ENCODE measurements at places on chromosomes 12 and 14. TPM values are rescaled to one million over a fixed set of nuclear protein-coding genes. Genes with fewer than 3 reads are reported as not detected.

- peaks cover 7% of the 10 kb centered on the region for H3K27me3 ChIP-seq
- peak within 1 kb of the TSS; percentile 87 for H3K27ac ChIP-seq
- peaks cover 38% of the 10 kb centered on the region for H3K36me3 ChIP-seq
- peak; percentile 73 for DNase-seq
- H3K4me3 ChIP-seq: peak within 1 kb of the TSS; percentile 91
These were observed at the start of gene SOCS2 for GRCh38 chr12:93571925-93572711. Gene SOCS2 (plus strand): TSS chr12:93572675. CDS start chr12:93572898, 223 bp downstream.

DNA sequence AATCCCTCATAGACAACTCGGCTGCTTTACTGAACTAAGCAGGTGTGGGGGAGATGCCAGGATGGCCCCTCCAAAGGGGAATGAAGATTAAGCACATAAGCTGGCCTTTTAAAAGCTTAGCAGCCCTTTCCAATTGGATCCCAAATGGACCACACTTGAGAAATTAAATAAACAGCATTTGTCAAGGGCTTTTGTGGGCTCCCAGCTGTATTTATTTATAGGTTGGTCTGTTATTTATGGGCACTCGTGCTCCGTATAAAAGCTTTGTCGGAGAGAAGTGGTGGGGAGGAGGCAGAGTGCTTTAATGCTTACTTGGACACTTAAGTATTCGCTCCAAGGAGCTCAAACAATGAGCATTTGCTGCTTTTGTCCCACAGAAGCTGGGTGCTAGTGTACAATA lies 580.2 kb downstream of the MED13L start:
- DNase-seq: no peak
- no peak overlapping the region for H3K27ac ChIP-seq
- H3K36me3 ChIP-seq: no peaks in the 10 kb centered on the region
- no peak overlapping the region for H3K4me3 ChIP-seq

LHX5 gene
- not detected for total RNA-seq

DNA sequence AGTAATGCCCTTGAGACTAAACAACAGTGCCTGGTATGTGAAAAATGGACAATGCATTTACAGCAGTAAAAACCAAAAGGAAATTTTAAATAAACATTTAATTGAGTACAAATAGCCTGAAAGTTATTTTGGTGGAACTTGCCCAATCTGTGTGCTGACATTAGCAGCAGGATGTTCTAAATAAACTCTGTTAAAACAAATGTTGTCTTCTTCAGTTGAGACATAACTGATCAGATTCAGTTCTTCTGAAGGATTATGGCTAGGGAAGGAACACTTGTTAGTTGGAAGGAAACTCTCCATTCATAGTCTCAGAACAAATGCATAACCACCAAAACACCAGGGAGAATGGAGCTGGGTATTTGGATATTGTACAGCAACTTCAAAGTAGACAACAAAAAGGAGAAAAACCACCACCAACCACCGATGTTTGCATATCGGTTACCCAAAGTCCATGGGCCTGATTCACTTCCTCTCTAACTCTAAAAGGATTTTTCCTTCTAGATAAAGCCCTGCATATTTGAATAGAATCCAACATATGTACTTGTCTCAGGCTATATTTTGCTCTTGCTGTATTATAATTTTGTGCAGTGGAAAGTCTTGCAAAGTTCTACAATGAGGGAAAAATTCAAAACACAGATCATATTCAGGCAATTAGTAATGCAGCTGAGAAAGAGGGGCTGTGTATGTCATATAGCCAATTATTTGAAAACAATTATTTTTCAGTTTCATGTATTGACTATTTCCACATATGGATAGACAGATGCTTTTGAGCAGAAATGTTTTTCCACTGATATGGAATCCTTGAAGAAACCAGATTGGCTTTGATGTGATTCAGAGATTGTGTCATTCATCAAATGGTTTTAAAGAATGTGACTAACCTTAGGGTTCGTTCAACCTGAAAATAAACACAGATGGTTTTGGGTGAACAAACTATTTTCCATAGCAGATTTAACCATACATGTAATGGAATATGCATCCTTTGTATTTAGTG lies 152.2 kb upstream of the BMP4 start:
- DNase-seq: no peak
- no peaks in the 10 kb centered on the region for H3K4me1 ChIP-seq

- no peak for DNase-seq
- no peaks in the 10 kb centered on the region for H3K36me3 ChIP-seq
- no peak overlapping the region for H3K27ac ChIP-seq
- no peaks in the 10 kb centered on the region for H3K4me1 ChIP-seq
- no peak overlapping the region for H3K4me3 ChIP-seq
These were observed 168.1 kb upstream of the PRICKLE1 start for GRCh38 chr12:42757624-42758119.

DNA sequence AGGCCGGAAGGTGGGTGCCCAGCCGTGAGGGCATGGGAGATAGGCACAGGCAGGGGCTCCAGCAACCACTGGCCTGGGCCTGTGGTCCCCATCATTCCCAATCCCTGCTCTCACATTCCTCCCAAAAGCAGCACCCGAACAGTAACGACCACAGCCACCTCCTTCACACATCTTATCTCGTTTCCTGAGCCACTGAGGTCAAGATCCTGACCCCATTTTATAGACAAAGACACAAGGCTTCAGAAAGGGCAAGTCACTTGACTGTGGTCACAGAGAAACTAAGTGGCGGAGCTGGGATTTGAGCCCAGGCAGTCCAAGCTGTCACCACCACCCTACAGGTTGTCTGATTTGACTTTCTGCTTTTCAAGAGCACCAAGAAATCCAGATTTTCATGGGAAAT lies 38.9 kb downstream of the DTX1 start:
- H3K4me3 ChIP-seq: no peak overlapping the region
- no peak overlapping the region for H3K27ac ChIP-seq
- H3K36me3 ChIP-seq: no peaks in the 10 kb centered on the region
- H3K27me3 ChIP-seq: peaks cover 4% of the 10 kb centered on the region

NEUROD4 gene
- not detected for total RNA-seq

- H3K27ac ChIP-seq: no peak overlapping the region
- DNase-seq: no peak
These were observed 27.6 kb downstream of the EML1 start for GRCh38 chr14:99820702-99821331.

GRCh38 chr14:33839193-33840076 lies 111.4 kb downstream of the EGLN3 start:
- H3K27ac ChIP-seq: no peak overlapping the region
- peaks cover 4% of the 10 kb centered on the region for H3K27me3 ChIP-seq
- no peak overlapping the region for H3K4me3 ChIP-seq
- DNase-seq: peak; percentile 49
- H3K36me3 ChIP-seq: no peaks in the 10 kb centered on the region

DNA sequence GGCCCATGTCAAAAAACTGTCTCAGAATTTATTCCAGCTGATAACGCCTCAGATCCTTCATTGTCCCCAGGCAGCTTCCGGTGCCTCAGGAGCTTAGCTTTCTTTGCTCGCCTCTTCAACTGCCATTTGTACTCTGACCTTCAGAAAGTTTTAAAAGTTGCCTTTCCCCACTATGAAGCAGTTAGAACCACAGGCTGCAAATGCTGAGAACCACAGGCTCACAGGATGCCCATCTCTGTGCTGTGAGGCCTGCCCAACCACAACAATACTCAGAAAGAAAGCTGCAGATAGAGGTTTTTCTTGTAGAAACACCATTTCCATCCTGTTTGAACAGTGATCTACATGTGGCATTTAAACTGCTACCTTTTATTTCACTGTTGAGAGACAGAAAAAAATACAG lies 131.1 kb downstream of the PRKCH start:
- DNase-seq: peak; percentile 59
- H3K4me1 ChIP-seq: peaks cover 92% of the 10 kb centered on the region
- H3K36me3 ChIP-seq: peaks cover 76% of the 10 kb centered on the region
- H3K27ac ChIP-seq: peak overlapping the region; percentile 92
- H3K4me3 ChIP-seq: peak overlapping the region; percentile 79

DNA sequence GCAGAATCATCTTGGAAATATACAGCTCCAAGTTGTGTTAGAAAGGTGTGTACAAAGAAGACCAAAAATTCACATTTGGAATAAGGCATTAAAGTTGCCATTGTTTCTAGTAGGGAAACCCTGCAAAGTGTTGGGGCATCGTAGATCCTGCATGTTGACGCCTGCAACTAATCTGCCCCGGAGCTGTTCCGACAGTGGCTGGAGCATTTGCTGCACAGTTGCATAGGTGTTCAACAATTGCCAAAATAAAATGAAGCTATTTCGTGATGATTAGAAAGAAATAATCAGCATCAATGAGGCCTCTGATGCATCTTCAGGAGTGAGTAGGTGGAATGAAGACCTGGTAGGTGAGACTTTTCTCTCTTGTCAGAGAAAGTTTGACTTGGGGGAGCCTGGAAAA lies 47.3 kb downstream of the DAD1 start:
- peaks cover 91% of the 10 kb centered on the region for H3K36me3 ChIP-seq
- DNase-seq: no peak
- H3K27me3 ChIP-seq: no peaks in the 10 kb centered on the region
- peak overlapping the region; percentile 99 for H3K27ac ChIP-seq
- peaks cover 88% of the 10 kb centered on the region for H3K4me1 ChIP-seq
- peak overlapping the region; percentile 86 for H3K4me3 ChIP-seq

SLC10A1 gene
- total RNA-seq: not detected

SYT1 gene
- total RNA-seq: not detected

NFATC4 gene
- total RNA-seq: not detected

GRCh38 chr12:131229426-131230339 lies 276.0 kb downstream of the ADGRD1 start:
- peak overlapping the region; percentile 57 for H3K4me3 ChIP-seq
- peaks cover 11% of the 10 kb centered on the region for H3K4me1 ChIP-seq
- H3K27me3 ChIP-seq: peaks cover 12% of the 10 kb centered on the region
- no peak overlapping the region for H3K27ac ChIP-seq
- DNase-seq: no peak

SLC17A8 gene
- not detected for total RNA-seq

CRADD gene
- total RNA-seq: 11.5 TPM

TEX22 gene
- total RNA-seq: 6.9 TPM

GRCh38 chr12:105431537-105432100 lies 101.1 kb downstream of the C12orf75 start:
- H3K4me1 ChIP-seq: no peaks in the 10 kb centered on the region
- H3K36me3 ChIP-seq: no peaks in the 10 kb centered on the region
- H3K27me3 ChIP-seq: peaks cover 14% of the 10 kb centered on the region
- no peak overlapping the region for H3K27ac ChIP-seq

- H3K27ac ChIP-seq: no peak overlapping the region
- H3K4me3 ChIP-seq: no peak overlapping the region
- H3K36me3 ChIP-seq: no peaks in the 10 kb centered on the region
These were observed 89.0 kb downstream of the PTPRR start for GRCh38 chr12:70831543-70831942.

LTB4R2 gene
- 19.4 TPM for total RNA-seq

GRCh38 chr12:3888659-3889058 lies 15.5 kb upstream of the PARP11 start:
- peaks cover 3% of the 10 kb centered on the region for H3K27me3 ChIP-seq
- no peak for DNase-seq

GRCh38 chr12:80655751-80656150 lies 51.7 kb upstream of the MYF6 start:
- no peak for DNase-seq
- H3K36me3 ChIP-seq: no peaks in the 10 kb centered on the region
- no peaks in the 10 kb centered on the region for H3K4me1 ChIP-seq
- H3K27ac ChIP-seq: no peak overlapping the region
- H3K4me3 ChIP-seq: no peak overlapping the region
- no peaks in the 10 kb centered on the region for H3K27me3 ChIP-seq

DNA sequence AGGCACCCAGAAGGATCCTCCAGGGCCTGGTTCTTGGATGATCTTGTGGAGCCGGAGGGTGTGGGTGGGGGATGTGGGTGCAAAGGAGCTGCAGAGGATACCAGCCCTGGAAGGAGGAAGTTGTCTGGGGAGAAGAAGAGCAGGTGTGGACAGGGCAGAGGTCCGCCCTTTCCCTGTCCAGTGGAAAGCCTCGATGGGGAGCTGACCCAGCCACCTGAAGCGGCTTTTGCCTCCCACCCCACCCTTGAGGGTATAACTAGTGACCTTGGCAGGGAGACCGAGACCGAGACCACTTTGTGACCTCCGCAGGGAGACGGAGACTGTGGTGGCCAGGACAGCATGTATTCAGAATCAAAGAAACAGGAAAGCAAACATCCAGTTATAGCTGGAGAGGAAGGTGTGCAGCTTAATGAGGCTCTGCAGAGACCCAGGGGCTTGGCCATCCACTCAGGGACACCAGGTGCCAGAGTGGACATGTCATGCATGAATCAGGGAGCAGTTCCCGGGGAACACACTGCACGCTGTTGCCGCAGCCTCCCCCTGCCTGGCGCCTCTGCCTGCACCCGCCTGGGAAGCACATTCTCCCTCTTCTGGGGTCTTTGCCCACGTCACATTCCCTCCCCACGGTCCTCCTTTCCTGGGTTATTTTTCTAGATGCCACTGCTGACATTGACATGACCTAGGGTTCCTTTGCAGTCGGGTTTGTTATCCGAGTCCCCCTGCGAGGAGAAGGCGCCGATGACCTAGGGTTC lies 87.7 kb downstream of the ADGRD1 start:
- peaks cover 2% of the 10 kb centered on the region for H3K36me3 ChIP-seq
- H3K4me1 ChIP-seq: no peaks in the 10 kb centered on the region
- no peaks in the 10 kb centered on the region for H3K27me3 ChIP-seq

DNA sequence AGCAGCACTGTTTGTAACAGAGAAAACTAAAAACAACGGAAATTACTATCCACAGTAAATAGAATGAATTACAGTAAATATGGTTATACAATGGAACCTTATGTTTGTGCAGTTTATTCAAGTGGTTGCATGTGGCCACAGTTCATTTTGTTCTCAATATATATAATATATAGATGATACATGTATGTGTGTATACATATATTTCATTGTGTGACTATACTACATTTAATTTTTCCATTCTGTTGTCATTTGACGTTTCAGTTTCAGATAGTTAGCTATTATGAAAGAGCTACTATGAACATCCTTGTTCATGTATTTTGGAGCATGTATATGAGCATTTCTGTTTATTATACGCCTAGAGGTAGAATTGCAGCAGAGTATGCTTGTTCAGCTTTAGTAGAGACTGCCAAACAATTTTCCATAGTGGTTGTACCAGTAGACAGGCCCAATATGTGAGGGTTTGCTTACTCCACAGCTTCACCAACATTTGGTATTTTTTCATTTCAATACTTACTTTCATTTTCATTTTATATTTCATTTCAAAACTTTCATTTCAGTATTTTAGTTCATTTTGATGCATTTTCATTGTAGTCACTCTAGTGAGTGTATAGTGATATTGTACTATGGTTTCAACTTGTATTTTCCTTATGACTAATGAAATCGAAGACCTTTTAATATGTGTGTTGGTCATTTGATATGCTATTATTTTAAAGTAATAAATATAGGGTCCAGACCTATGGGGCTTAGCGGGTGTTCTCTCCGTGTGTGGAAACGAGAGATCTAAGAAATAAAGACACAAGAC lies 141.5 kb upstream of the FGD4 start:
- peaks cover 8% of the 10 kb centered on the region for H3K36me3 ChIP-seq
- DNase-seq: no peak
- no peak overlapping the region for H3K4me3 ChIP-seq
- H3K27ac ChIP-seq: no peak overlapping the region
